ENCODE measurements at places on chromosomes 2 and 18.

DNA sequence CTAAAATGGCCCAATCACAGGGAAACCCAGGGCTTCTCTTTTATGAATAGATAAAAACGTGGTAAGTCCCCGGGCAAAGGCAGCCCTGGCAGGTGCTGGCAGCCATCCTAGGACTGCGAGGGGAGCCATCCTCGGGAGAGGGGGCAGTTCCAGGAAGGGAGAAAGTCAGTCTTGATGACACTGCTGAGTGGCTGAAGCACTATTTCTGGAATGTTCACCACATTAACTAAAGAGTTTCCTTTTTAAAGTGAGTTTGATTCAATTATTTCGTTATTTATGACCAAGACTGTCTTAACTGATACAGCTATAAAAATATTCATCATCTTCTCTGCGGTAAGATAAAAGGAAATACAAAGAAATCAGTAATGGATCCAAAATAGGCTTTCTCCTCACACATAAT is 20.4 kb downstream of the TTR start:
- no peak for DNase-seq

- no peak for DNase-seq
These were observed 436.7 kb downstream of the ZEB2 start for GRCh38 chr2:144083211-144083610.

GRCh38 chr18:8870528-8870927 is 165.2 kb downstream of the MTCL1 start:
- DNase-seq: no peak

GRCh38 chr2:10405448-10405847 is 42.7 kb downstream of the ODC1 start:
- DNase-seq: no peak

DNA sequence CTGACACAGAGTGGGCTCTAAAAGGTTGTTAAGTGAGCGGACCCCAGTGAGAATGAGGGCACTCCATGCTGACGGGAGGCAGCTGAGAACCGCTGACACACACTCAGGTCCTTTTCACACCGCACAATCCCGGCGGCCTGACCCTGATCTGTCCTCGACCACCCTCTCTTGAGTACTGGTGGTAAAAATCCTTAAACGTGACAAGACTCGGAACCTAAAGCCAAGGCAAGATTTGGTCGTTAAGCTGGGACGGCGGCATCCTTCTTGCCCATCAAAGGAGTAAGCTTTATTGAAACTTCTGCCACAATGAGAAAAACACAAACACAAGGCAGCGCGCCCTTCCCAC is 569 bp downstream of the TMX3 start:
- no peak for DNase-seq

- no peak for DNase-seq
These were observed 9.7 kb downstream of the RHBDD1 start for GRCh38 chr2:226845386-226846116.

DNA sequence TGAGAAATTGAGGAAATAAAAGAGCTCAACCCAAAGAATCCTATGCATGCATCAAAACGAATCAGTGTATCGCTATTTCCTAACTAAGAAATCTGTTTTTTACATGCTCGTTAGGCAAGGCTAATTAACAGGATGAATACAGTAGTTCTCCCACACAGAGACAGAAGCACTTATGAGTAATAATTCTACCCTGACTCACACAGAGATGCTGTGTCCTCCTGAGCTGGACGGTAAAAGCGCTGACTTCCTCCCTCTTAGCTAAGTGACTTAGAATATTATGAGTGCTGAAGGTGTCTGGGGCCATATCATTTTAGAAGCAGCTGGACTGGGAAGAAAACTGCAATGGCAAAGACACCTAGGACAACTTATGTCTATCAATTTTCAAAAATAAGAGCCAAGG is 18.5 kb downstream of the PLEKHM3 start:
- no peak for DNase-seq

Measured in stimulated activated CD4-positive, alpha-beta T cell treated with anti-CD3 and anti-CD28 coated beads, Interleukin-1b, Interleukin-23, amount 100 ng/mL, for 24 hours (primary cell).